ENCODE measurements at places on chromosomes 11 and 22.

DNA sequence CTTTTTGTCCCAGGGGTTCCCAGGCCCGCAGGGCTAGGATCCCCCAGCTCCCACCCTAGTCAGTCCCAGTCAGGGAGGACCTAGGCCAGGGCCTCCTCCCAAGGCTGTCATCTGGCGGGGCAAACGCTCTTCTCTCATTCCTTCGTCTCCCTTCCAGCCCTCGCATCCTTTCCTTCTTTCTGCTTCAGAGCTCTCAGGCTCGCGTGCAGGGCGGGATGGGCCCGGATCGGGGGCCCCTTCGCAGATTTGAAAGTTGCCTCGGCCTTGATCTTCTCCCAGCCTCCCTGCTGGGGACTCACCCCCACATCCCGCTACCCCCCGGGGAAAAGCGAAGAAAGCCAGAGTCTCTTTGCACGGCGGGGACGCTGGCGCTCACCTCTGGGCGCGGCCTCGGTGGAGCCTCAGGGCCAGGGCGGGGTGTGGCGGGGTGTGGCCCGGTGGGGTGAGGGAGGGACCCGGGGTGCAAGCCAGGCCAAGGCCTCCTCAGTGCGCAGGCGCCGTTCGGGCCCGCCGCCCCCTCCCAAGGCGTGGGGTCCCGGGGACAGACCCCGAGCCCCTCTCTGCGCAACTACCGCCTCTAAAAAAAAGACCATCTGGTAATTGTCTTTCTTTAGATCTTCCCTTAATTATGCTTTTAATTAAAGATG, 14.8 kb upstream of the PAX6 start:
- no peak for DNase-seq

- no peak for DNase-seq
Observed at GRCh38 chr11:126304457-126305075, 706 bp downstream of the DCPS start.

DNA sequence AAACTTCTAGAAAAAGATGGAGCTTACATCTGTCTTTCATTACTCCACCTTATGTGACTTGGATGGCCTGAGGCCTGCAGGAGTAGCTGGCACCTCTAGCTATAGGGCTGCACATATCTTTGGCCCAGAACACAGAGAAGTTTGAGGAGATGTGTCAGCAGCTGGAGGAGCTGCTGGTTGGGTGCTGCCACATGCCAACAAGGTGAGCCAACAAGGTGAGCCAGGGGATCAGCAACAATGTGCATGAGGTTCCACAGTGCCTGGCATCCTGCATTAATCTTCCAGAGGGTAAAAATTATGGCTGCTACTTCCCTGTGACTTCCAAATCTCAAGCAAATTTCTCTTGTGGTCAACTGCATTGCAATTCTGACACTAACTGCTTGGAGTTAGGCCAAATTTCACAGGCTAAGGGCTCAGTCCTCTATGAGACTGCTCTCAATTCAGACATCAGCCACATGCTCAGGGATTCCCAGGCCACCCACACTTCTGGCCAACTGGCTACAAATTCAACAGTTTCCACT, 16.0 kb downstream of the RBM7 start:
- DNase-seq = no peak

- DNase-seq = no peak
Observed at GRCh38 chr11:130854483-130854882, 61.8 kb downstream of the SNX19 start.

DNA sequence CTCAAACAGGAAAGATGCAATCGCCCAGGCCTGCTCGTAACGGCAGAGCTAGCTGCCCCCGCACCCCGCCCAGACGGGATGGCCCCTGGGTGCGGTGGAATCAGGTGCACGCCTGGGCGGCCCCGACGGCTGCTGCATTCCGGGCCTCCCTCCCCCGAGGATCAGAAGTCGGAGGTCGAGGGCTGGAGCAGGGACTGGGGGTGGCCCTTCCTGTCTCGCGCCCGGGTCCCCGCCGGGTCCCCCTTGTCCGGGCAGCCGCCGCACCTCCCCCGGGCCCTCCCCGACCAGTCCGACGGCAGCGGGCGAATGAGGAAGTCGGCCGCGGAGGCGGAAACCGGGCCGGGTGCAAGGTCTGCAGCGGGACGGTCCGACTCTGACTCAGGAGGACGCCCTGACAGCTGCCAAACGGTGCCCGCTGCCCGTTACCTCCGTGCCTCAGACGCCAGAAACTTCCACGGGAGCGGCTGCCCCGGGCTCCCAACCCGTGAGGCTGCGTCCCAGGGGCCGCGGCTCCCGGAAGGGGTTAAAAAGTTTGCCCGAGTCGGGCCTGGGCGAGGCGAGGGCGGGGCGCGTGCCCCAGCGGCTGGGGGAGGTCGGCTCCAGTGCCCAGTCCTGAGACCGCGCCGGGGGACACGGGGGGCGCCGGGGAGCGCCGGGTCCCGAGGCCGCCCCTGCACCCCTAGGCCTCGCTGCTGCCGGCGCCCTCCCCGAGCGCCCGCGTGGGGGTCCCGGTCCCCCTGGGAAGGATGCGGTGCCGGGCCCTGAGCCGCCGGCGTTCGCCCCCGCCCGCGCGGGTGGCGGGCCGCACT, 663 bp downstream of the MYH9 start:
- DNase-seq = no peak

DNA sequence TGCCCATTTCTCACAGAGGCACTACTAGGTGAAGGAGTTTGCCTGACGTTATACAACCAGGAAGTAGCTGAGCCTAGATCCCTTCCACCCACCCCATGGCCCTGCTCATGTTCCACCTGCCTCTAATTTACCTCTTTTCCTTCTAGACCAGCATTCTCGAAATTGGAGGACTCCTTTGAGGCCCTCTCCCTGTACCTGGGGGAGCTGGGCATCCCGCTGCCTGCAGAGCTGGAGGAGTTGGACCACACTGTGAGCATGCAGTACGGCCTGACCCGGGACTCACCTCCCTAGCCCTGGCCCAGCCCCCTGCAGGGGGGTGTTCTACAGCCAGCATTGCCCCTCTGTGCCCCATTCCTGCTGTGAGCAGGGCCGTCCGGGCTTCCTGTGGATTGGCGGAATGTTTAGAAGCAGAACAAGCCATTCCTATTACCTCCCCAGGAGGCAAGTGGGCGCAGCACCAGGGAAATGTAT, 14.1 kb downstream of the PIK3IP1 start:
- no peak for DNase-seq

GRCh38 chr11:5690736-5691135, 1.1 kb downstream of the TRIM22 start:
- no peak for DNase-seq

GRCh38 chr11:33941637-33942160, 49.8 kb upstream of the LMO2 start:
- DNase-seq = no peak

GRCh38 chr11:58625086-58625485, 2.6 kb downstream of the CNTF start:
- DNase-seq = no peak

- DNase-seq = no peak
Observed at GRCh38 chr11:94305146-94305545, 766 bp downstream of the IZUMO1R start.

Data from activated T-helper 1 cell treated with Interleukin-2 at 50 U/mL for 16 hours (primary cell).